ENCODE measurements at places on chromosomes 11 and 22. TPM values are rescaled to one million over a fixed set of nuclear protein-coding genes. Genes with fewer than 3 reads are reported as not detected.
A peak's percentile ranks its signal among the peaks of the same experiment; 100 is the strongest.

The OR51E2 gene
- not detected for total RNA-seq

The MMP13 gene
- total RNA-seq = not detected

The DDX17 gene
- 391 TPM for total RNA-seq

The C11orf91 gene
- not detected for total RNA-seq

The OSBPL5 gene
- 2.4 TPM for total RNA-seq

The PKDREJ gene
- not detected for total RNA-seq

- H3K36me3 ChIP-seq = no peaks in the 10 kb centered on the region
- no peak overlapping the region for H3K4me3 ChIP-seq
- peaks cover 3% of the 10 kb centered on the region for H3K4me1 ChIP-seq
- no peak for DNase-seq
- no peak overlapping the region for H3K27ac ChIP-seq
Measured at GRCh38 chr11:65701686-65702085, 10.4 kb upstream of the KAT5 start.

- H3K27ac ChIP-seq = no peak overlapping the region
- no peaks in the 10 kb centered on the region for H3K36me3 ChIP-seq
- H3K27me3 ChIP-seq = no peaks in the 10 kb centered on the region
- no peak for DNase-seq
- H3K4me3 ChIP-seq = no peak overlapping the region
- no peaks in the 10 kb centered on the region for H3K4me1 ChIP-seq
Measured at GRCh38 chr11:84588131-84588829, 1038.9 kb downstream of the DLG2 start.

DNA sequence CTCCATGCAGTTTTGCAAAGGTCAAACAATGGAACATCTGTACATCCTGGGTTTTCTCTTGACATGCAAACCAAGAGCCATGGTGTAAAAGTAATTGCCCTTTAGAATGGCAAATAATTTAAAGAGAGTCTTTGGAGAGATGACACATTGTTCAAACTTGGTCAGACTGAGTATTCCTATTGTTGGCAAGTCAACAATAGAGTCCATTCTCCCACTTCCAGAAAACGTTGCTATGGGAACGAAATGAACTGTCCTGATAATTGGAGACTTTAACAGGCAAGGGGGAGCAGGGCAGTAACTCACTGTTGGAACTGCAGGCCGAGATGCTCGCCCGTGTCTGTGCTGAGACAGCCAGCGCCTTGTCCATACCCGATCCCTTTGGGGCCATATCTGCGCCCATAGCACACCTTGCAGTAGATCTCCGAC lies 13.9 kb downstream of the CSRP3 start:
- no peaks in the 10 kb centered on the region for H3K4me1 ChIP-seq
- no peaks in the 10 kb centered on the region for H3K36me3 ChIP-seq
- H3K27ac ChIP-seq = no peak overlapping the region
- H3K27me3 ChIP-seq = no peaks in the 10 kb centered on the region
- no peak overlapping the region for H3K4me3 ChIP-seq
- no peak for DNase-seq

DNA sequence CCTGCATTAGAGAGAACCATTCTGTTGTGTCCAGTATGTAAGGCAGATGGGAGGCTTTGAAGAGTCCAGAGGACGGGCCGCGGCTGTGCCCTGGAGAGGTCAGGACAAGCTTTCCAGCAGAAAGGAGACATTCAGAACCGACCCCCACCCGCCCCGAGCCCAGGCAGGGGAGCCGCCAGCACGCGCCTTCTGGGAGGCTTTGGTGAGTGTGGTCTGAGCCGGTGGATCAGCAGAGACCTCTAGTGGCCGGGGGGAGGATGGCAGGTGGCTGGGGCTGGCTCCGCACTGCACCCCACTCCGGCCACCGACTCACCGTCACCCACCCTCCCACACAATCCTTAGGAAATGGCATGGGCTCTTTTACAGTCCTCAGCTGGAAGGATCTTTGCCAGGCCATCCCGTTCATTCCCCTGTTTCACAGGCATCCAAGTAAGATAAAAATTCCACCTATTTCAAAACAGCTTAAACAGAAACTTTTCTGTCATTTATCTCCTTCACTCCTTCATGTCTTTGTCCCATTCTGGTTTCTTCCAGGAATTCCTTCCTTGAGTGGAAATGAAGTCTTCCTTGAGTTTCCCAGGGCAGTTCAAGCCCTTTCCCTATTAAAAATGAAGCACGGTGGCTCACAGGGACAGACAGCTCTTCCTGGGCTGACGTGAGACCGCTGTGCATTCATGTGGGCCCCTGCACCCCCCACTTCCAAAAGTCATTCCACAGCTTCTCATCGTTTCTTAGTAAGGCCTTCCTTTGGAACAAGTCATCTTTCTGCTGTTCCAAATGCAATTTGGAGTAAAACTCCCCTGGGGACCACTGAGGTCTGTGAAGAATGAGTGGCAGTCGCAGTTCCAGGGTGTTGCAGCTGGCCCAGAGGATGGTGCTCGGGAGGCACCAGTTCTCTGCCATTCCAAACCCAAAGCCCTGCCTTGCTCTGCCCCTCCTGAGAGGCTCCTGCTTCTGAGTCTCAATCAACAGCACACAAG lies 91.0 kb downstream of the FEZ1 start:
- peaks cover 32% of the 10 kb centered on the region for H3K27me3 ChIP-seq
- peak; percentile 54 for DNase-seq
- no peaks in the 10 kb centered on the region for H3K36me3 ChIP-seq
- H3K4me3 ChIP-seq = no peak overlapping the region

DNA sequence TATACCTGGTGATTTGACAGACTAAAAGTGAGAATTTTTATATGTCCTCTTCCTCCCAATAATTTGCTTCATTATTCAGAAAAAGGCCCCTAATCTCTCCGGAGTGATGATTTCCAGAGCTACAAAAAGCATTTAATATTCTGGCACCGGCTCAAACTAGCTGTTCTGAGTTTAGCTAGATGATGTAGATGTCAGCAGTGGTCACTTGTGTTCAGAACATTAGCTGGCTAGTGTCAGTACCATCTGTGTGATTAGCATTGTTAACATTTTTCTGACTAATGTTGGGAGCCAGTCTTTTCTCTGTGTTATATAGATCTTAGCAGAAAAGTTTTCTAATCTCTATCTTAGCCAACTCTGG lies 68.7 kb upstream of the RRM1 start:
- no peak overlapping the region for H3K4me3 ChIP-seq
- peaks cover 53% of the 10 kb centered on the region for H3K36me3 ChIP-seq

DNA sequence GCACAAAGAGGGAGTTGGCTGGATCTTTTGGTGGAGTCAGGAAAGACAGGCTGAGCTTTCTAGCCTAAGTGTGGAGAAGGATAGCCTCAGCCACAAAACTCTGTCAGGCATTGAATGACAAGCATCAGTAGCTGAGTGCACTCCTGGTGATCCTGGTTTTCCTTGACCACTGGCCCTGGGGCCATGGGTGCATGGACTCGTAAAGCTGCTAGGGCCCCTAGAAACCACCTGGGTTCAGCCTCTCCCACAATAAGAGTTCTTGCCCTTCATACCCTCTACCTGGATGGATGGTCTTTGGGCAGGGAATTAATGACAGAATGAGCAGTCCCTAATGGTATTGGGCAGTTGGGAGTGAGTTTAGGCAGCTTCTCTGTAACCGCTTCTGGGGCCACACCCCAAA lies 22.9 kb downstream of the TUB start:
- no peak for DNase-seq
- no peaks in the 10 kb centered on the region for H3K4me1 ChIP-seq

DNA sequence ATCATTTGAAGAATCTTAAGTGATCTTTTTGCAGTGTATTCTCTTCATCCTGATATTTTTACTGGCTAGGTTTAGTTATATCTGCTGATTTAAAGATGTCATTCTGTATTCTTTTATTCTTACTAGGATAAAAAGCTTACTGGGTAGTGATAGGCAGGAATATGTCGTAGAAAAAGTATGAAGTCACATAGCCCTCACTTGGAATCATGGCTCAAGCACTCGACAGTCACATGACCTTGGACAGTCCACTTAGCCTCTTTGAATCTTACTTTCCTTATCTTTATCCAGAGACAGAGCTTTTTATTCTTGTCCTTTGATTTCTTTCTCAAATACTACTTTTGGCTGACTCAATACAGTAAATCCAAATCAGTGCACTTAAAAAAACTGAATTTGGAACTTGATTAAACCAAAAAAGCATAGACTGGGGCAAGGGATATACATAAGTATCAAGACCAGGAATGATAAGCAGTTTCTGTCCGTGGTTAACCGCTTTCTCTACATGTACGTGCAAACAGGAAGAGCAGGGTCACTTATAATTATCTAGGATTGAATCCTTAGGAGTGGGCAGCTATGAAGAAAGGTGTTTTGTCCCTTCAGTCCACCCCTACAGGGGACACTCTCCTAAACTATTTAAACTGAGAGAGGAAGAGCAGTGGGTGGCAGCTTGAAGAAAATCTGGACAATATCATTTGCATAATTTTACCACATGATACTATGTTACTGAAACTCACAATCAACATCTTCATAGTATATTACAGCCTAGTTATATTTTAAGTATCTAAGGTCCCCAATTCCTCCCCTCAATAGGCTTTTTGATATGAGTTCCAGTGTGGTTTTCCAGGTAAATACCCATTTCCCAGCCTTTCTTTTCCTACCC lies 8.0 kb downstream of the MMP7 start:
- no peak overlapping the region for H3K4me3 ChIP-seq
- H3K36me3 ChIP-seq = no peaks in the 10 kb centered on the region
- H3K27me3 ChIP-seq = peaks cover 32% of the 10 kb centered on the region

GRCh38 chr11:119481021-119481666 lies 58.2 kb upstream of the THY1 start:
- DNase-seq = peak; percentile 57
- H3K4me3 ChIP-seq = no peak overlapping the region
- peaks cover 5% of the 10 kb centered on the region for H3K27me3 ChIP-seq
- peaks cover 2% of the 10 kb centered on the region for H3K4me1 ChIP-seq
- H3K36me3 ChIP-seq = no peaks in the 10 kb centered on the region

All from activated T-helper 2 cell treated with anti-CD3 and anti-CD28 coated beads, Interferon-gamma antibody, Interleukin-2, Interleukin-4, amounts not matched to agents 10 μg/mL and 5 μg/mL and 100 μg/mL, durations not matched to agents 14 hours and 24 hours and 36 hours (primary cell).